ENCODE measurements at places on chromosomes 3 and 15.

GRCh38 chr15:26294059-26294689 lies 431.0 kb upstream of the ATP10A start:
- no peak for DNase-seq

- no peak for DNase-seq
Measured at GRCh38 chr15:80252121-80252518, at the start of gene CTXND1. Gene CTXND1, minus strand, starts transcription at chr15:80252213. Its CDS starts 50,264 bp downstream, at chr15:80201949.

DNA sequence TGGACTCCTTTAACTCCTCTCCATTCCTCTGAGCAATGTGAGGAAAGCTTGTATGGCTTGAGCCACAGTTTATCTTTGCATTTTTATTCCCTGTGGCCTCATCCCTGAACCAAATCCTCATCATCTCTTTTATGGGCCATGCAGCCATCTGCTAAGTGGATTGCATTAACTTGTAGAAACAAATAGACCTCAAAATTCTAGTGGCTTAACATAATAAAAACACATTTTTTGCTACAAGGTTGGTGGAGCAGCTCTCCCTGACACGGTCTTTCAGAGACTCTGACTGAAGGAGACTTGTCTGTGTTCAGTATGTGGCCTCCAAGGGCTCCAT lies 135.3 kb downstream of the RPL22L1 start:
- no peak for DNase-seq

GRCh38 chr15:43541785-43542184 lies 24.4 kb downstream of the MAP1A start:
- DNase-seq, result no peak

DNA sequence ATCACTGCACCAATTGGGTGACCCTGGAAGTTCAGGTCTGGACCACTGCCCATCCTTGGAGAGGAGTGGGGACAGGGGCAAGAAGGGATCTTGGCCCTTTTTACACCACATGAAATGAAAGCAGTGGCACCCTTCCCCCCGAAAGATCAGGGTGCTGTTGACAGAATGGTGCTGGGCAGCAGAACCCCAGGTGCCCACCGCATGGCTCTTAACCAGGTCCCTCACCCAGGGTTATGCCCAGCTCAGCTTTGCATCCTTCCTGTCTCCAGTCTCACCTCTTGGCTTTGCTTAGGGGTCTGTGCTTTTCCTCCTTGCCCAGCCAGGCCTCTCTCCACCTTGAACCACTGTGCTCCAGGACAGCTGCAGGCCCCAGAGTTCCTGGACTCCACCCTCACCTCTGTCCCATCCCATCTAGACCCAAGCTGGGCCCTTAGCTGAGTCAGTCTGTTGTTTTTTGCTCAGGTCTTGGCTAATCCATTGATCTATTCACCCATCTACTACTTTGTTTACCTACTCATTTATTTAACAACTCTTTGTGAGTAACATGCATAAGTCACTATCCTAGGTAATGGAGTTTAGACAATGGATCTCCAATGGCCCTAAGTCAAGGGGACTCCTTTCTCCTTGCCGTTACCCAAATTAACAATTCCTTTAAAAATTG lies 77.1 kb upstream of the PRR23E start:
- no peak for DNase-seq

DNA sequence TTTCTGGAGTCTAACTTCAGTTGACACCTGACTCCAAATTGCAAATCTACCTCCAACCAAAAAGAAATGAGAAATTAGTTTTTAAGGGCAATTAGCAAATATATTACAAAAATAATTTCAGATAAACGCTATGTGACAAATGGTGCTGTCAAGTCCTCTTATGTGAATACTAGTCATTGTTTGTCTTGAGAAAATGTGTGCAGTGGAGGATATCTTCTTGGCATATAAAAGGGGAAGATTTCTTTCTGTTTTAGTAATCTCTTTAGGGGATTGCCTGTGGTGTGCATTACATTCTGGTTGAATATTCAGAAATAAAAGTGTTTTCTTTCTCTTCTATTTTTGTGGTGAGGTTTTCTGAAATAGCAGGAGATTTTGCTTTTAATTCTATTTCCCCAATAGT lies 3.0 kb upstream of the GCSAM start:
- no peak for DNase-seq

- no peak for DNase-seq
Measured at GRCh38 chr15:57167821-57168395, 208.4 kb upstream of the CGNL1 start.

GRCh38 chr3:112776000-112776399 lies 70.7 kb downstream of the CD200R1L start:
- no peak for DNase-seq

DNA sequence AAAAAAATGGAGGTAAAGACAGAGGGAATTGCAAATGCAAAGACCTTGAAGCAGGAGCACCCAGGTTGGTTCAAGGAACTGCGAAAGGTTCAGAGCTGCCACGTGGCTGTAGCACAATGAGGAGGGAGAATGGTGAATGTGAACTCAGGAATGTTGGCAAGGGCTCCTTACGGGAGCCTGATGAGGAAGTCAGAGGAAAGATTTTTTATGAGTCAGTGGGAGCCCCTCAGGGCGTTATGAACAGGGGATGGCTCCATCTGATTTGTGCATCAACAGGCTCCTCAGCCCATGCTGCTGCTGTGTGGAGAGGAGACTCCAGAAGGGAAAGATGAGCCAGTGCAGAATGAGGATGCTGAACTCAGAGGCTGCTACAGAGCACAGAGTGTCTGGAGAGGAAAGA lies 194.4 kb downstream of the ARRDC4 start:
- DNase-seq, result no peak

DNA sequence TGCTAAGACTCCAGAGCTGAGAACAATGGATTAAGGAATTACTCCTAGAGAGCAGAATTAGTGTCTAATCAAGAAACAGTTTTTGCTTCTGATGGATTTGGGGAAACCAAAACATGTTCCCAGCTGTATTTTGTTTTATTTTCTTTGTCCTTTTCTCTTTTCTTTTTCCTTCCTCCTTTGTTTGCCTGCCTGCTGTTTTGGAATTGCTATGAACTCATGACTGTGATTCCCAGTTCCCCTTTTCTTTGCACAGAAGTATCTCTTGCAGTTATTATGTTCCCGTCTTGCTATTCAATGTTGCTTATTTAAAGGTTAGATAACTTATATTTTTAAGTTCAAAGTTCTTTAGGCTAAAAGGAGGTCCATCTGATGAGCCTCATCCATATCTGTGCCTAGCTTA lies 77.0 kb upstream of the GBE1 start:
- DNase-seq, result no peak

DNA sequence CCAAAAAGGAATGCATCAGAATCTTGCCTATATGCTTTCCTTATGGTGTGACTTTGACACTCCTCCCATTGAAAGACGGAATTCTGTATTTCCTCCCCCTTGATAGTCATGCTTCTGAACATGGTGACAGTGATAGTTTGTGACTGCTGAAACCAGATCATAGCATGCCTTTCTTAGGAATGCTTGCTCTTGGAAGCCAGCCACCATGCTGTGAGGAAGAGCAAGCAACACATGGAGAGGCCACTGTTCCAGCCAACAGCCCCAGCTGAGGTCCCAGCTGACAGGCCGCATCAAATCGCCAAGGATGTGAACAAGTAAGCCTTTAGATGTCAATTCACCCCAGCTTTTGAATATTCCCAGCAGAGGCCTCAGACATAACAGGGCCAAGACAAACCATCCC lies 100.1 kb downstream of the IGF2BP2 start:
- no peak for DNase-seq

GRCh38 chr15:32671339-32672325 lies 30.1 kb downstream of the SCG5 start:
- no peak for DNase-seq

- DNase-seq, result no peak
Measured at GRCh38 chr3:143529018-143529478, 319.2 kb downstream of the SLC9A9 start.

- no peak for DNase-seq
Measured at GRCh38 chr15:60945196-60945595, 283.9 kb downstream of the RORA start.

DNA sequence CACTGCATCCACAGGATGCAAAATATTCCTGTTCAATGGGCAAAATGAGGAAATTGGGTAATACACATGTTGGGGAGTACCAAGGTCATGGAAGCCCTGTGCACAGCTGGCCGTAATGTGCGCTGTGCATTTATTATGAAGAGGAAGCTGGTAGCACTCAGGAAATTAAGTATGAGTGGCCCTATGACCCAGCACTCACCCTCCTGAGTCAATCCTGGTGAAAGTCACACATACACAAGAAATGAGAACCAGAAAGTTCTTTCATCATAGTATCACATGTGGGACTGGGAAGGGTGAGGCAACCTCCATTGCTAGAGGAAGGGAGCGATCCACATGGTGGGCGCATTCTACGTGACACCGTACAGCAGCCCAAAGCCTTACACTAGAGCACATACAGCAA lies 11.4 kb upstream of the PRR20G start:
- no peak for DNase-seq

GRCh38 chr3:168249205-168249549 lies 153.5 kb upstream of the GOLIM4 start:
- no peak for DNase-seq

DNA sequence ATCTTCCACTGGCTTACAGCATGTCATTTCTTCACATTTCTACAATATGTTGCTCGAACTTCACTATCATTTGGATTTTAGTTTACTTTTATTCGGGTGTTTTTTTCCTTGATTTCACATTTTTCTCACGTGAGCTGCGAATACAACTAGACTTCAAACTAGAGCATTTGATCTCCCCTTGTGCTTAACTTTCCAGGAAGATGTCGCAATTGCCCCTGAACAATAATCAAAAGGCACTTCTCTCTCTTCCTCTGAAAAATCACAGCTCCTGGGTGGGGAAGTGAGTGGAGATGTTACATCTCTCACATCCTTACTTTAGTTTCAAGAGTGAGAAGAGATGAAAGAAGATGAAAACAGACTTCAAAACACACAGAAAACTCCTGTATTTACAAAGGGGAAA lies 587.9 kb downstream of the TBL1XR1 start:
- no peak for DNase-seq

All from stimulated activated CD8-positive, alpha-beta memory T cell treated with anti-CD3 and anti-CD28 coated beads, Interleukin-15, amount 100 ng/mL, for 1 hour (primary cell).